ENCODE measurements at places on chromosomes 3 and 15.

GRCh38 chr3:61966200-61966599 lies 404.8 kb downstream of the PTPRG start:
- DNase-seq = peak; percentile 58

DNA sequence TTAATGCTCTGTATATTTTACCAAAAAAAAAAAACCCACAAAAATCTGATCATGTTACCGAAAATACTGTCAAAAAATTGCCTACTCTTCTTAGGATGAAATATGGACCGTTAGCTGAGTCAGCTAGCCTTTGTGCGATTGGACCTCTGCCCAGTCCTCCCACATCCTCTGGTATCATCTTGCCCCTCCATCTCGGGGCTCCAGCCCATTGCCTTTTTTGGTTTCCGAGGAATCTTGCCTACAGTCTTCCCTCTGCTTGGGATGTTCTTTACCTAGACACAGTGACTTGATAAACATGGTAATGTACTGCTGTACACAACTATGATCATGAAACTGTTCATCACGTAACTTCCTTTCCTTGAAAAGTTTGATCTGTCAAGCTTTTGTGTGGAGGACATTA lies 371.4 kb downstream of the SV2B start:
- DNase-seq = peak; percentile 61

- no peak for DNase-seq
These were observed at the start of gene BNC1 for GRCh38 chr15:83284559-83285283. Gene BNC1 (minus strand): TSS chr15:83284664. CDS start chr15:83284628, 36 bp downstream.

- DNase-seq = peak; percentile 49
These were observed 5.5 kb upstream of the CD200 start for GRCh38 chr3:112327371-112327951.

DNA sequence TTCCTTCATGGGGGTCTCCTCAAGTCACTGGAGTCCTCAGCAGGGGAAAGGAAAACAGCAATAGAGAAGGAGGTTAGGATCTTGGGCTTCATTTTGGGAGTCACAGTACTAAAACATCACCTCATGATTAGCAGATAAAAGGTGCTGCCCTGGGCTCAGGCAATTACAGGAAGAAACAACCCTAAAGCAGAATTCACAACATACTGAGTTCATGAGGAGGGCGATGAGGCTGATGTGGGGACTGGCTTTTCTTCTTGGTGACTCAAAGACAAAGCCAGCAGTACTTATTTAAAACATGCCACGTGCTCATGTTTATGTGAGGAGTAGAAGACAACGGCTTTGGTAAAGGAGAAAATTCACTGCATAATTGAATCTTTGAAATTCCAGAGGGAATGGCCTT lies 822.3 kb upstream of the CFAP20DC start:
- DNase-seq = no peak

- DNase-seq = no peak
These were observed 121.8 kb downstream of the ADAM10 start for GRCh38 chr15:58627701-58628100.

DNA sequence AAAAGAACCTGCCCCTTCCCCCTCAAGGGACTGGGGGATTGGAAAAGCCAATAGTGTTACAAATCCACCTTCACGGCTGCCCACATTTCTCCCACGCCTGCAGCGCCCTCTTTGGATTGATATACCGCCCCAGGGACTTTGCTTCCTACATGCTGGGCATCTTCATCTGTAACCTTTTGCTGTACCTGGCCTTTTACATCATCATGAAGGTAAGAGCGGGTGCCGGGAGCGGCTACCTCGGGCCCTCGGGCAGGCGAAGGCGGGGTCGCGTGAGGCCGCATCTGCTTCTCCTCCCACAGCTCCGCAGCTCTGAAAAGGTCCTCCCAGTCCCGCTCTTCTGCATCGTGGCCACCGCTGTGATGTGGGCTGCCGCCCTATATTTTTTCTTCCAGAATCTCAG lies 73.1 kb downstream of the USF3 start:
- DNase-seq = no peak

GRCh38 chr3:14486460-14486859 lies 53.7 kb downstream of the GRIP2 start:
- DNase-seq = no peak

- no peak for DNase-seq
These were observed 263.1 kb downstream of the PDZRN3 start for GRCh38 chr3:73361591-73361990.

GRCh38 chr3:166283840-166284239 lies 446.6 kb upstream of the BCHE start:
- peak; percentile 30 for DNase-seq

Data from urothelium cell line (cell line).